Hair follicular keratinocyte (primary cell): ENCODE measurements at places on chromosomes 7 and 10. TPM values are rescaled to one million over a fixed set of nuclear protein-coding genes. Genes with fewer than 3 reads are reported as not detected.

AGAP3 gene
- 64.6 and 79.7 TPM in 2 replicates for total RNA-seq

TMEM229A gene
- total RNA-seq, result not detected in 2 replicates

PALS2 gene
- total RNA-seq, result 10.1 and 10.8 TPM in 2 replicates

ZPBP gene
- not detected in 2 replicates for total RNA-seq

RBM20 gene
- total RNA-seq, result not detected in 2 replicates

HPSE2 gene
- not detected in 2 replicates for total RNA-seq
